Right lobe of liver (tissue), 6 donors: ENCODE measurements at places on chromosomes 5 and 9. TPM values are rescaled to one million over a fixed set of nuclear protein-coding genes. Genes with fewer than 3 reads are reported as not detected.

Gene LHFPL2
- total RNA-seq = 2.6 TPM

Gene ZDHHC11
- 14.4 TPM for total RNA-seq

Gene SLC25A2
- total RNA-seq = not detected

Gene ZNF300
- 0.55 TPM for total RNA-seq

Gene IFNA13
- total RNA-seq = not detected

Gene SLC46A2
- total RNA-seq = 0.50 TPM

Gene RHOBTB3
- 49.1 TPM for total RNA-seq

Gene SPATA31A3
- total RNA-seq = not detected

Gene SRD5A1
- total RNA-seq = 27.8 TPM

Gene CRB2
- total RNA-seq = not detected

Gene PDE6A
- total RNA-seq = not detected

DNA sequence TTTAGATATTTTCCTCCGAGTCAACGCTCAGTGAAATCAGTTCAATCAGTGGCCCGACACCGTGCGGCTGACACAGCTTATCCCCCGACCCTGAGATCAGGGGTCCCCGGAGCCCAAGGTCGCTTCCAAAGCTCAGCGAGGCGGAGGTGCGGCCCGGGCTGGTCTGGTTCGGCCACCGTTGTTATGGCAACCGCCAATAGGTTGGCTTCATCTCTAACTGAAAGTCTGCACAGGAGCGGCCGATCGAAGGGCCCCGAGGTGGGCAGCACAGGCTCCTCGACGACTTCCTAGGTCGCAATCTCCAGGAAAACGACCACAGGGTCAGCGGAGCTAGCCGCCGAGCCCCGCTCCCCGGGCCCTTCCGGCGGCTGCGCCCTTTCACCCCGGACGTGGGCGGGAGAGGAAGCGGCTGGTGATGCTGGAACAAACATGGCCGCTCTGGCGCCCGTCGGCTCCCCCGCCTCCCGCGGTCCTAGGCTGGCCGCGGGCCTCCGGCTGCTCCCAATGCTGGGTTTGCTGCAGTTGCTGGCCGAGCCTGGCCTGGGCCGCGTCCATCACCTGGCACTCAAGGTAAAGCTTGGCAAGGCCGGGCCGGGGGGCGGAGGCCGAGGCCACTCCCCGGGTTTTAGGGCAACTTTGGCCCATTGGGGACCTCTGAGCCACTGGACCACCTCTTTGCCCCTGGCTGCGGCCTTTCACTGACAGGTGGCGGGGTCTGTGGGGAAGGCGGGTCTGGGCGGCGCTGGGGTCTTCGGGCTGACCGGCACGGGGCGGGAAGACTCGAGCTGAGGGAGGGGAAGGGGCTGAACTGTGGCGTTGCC lies at the start of gene GPR107:
Gene GPR107, plus strand, starts transcription at position 403 of the 821 bp plus-strand sequence. Its CDS starts 27 bp downstream, at position 430.
- DNase-seq = peak; percentile 85

GRCh38 chr5:179118756-179119414 lies 58.7 kb downstream of the ZNF354C start:
- no peak for DNase-seq

DNA sequence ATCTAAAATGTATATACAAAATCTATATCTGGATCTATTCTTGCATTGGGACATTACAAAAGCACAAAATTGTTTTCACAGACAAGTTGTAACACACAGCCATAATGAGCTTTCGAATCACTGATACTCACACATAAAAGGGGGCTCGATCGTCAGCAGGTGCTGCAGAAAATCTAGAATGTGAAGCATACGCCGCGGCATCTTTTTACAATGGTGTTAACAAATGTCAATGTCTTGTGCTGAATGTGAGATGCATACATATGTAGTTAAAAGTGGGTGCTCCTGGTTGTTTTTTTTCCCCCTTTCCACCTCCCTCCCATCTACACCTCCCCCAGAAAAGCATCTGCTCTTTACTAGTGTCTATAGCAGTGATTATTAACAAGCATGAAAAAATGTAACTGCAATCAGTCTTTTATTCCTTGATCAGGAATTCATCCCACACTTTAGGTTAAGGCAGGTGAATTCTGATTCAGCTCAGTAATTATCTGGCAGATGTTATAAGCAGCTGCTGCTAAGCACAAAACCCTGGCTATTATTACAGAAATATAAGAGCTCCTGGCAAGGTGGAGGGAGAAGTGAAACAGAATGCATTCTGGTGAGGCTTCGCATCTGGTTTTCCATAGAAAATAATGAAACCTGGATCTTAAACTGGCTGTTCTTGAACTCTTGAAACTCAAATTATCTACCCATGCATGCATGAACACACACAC lies 114.1 kb downstream of the MPDZ start:
- no peak for DNase-seq

- no peak for DNase-seq
Observed at GRCh38 chr9:112755675-112756074, 5.1 kb downstream of the SNX30 start.

DNA sequence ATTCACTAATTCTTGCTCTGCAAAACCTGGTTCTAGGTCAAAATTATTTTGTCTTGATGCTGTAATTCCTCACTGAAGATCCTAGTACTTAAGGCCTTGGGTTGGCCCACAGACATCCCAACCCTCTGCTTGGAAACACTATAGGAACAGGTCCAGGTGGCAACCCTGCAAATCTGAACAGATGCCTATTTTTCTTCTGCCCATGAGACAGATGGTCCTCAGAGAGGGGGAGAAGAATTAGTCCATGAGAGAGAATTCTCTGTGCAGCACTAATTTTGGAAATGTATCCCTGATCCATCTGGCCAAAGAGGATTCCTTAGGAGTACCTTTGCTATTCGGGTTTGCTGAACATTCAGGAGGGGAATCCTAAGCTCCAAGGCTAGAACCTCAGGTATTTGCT lies 156.3 kb downstream of the ELAVL2 start:
- no peak for DNase-seq

- no peak for DNase-seq
Observed at GRCh38 chr9:137294091-137294680, 7.9 kb downstream of the NRARP start.

GRCh38 chr5:58348996-58349728 lies 110.7 kb downstream of the PLK2 start:
- DNase-seq = no peak

GRCh38 chr5:44809215-44809955 lies 638 bp downstream of the MRPS30 start:
- peak; percentile 66 for DNase-seq

DNA sequence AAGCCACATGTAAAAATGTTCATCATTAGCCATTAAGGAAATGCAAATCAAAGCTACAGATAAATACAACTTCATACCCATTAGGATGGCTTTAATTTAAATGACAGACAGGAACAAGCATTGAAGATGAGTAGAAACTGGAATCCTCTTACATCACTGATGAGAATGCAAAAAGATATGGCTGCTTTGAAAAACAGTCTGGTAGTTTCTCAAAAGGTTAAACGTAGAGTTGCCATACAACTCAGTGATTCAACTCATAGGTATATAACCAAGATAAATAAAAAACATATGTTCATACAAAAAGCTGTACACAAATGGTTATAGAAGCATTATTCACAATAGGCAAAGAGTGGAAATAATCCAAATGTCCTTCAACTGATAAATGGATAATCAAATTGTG lies 228.8 kb upstream of the ZNF462 start:
- DNase-seq = no peak

- DNase-seq = no peak
Observed at GRCh38 chr5:35239911-35240610, 9.8 kb upstream of the PRLR start.

DNA sequence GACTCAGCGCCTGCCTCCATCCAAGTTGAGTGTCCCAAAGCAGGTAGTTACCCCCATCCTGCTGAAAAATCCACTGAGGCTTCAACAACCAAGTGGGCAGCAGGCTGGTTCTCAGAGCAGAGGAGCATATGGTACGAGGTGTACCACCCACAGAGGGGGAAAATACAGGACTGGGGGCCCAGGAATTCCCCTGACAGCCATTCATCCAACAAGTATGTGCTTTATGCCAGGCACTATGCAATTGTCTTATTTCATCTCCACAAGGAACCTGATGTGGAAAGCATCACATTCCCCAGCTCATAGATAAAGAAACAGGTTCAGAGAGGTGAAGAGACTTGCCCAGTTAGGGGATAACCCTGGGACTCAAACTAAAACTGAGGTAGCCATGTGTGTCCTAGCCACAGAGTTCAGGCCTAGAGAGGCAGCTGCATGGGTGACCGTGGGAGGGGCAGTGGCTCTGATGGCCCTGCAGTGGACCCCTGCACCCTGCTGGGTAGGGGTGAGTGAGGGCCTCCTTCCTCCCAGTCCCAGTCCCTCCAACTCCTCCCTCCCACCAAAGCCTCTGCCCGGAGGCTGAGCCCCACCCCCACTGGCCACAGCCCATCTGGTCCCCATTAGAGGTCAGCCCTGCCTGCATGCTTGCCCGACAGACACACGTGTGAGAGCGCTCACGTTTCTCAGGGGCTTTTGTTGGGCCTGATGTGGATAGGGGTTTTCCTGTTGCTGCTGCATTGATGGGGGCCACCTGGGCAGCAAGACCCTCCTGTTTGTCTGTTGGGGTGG lies 11.5 kb downstream of the PDLIM4 start:
- DNase-seq = peak; percentile 35

- DNase-seq = no peak
Observed at GRCh38 chr9:85055506-85056202, 386.1 kb downstream of the NTRK2 start.

DNA sequence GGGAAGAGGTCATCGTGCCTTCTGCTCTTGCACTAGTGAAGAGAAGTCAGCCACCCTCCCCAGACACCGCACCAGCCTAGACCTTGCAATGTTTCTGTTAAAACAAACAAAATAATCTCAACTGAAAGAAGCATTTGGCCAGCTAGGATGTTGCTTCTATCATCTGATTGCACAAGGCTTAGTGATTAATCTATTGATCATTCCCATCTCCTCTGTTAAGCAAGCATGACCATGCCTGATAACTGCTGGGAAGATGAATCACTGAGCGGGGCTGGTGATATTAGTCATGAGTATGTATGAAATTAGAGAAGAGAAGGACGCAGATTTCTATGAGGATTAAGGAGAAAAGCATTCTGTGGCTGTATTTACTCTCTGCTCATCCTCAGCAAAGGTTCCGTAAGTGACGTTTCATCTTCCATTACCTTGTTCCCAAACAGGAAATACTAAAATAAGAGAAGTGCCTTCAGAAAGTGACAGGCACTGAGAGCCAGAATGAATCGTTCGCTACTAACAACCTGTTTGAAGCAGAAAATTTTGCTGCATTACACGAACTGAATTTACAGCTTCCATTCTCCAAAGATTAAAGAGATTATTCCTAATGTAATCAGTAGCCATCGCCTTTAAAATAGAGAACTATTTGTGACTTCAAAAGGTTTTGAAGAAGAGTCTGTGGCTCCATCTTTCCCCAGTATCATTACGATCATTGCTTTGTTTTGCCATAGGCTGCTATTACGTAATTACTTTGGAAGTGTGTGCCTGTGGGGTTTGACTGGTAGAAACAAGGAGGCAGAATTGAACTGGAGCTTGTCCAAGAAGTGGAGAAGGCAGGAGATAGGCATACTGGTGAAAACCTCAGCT lies 219.1 kb downstream of the MED10 start:
- DNase-seq = no peak

GRCh38 chr9:110932863-110933262 lies 105.4 kb downstream of the LPAR1 start:
- no peak for DNase-seq

DNA sequence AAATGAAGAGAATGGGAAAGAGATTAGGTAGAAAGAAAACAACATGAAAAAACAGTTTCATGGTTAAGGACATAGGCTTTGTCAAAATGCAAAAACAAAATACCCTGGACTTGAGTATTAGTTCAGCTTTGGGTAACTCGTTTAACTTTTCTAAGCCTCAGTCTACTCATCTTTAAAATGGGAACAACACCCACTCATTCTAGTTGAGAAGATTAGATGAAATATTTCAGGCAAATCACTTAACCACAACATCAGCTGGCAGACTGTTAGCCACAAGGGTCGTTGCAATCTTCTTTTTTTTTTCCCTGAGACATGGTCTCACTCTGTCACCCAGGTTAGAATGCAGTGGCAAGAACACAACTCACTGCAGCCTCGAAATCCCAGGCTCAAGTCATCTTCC lies 185.6 kb downstream of the DCP2 start:
- DNase-seq = no peak

GRCh38 chr5:68994645-68995044 lies 99.2 kb upstream of the SLC30A5 start:
- DNase-seq = no peak

- no peak for DNase-seq
Observed at GRCh38 chr5:2634399-2635176, 116.9 kb downstream of the IRX2 start.

DNA sequence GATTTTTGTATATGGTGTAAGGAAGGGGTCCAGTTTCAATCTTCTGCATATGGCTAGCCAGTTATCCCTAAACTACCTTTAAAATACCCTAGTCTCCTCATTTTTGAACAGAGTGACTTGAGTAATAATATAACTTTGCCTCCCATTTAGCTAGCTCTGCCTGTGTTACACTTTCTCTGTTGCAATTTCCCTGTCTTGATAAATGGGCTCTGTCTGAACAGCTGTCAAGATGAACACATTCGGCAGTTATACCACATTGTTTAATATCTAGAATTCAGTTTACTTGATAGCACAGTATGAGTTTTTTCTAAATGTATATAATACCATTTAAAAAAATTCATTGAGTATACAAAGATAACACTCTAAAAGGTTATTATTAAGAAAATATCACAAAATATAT lies 562.9 kb upstream of the FTMT start:
- DNase-seq = no peak
